NCI-H187 treated with DMSO at 0.1 percent for 48 hours (cell line): ENCODE measurements at places on chromosomes 7 and 10.

DNA sequence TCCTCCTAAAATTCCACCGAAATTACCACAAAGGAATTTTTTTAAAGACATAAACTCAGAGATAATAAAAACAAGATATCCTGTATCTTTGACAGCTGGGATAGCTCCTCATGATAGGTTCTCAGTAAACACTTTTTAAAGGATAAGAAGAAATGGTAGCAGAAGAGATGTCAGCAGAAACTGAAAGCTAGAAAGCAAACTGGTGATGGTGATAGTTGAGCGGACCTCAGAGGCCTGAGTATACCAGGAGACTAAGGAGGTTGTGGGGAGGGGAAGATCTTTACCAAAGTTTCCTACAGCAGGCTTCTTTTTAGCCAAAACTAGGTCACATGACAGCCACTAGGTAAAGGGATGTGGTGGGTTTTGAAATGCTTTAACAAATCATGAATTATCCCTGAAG is 22.5 kb downstream of the PCGF5 start:
- no peak for DNase-seq

DNA sequence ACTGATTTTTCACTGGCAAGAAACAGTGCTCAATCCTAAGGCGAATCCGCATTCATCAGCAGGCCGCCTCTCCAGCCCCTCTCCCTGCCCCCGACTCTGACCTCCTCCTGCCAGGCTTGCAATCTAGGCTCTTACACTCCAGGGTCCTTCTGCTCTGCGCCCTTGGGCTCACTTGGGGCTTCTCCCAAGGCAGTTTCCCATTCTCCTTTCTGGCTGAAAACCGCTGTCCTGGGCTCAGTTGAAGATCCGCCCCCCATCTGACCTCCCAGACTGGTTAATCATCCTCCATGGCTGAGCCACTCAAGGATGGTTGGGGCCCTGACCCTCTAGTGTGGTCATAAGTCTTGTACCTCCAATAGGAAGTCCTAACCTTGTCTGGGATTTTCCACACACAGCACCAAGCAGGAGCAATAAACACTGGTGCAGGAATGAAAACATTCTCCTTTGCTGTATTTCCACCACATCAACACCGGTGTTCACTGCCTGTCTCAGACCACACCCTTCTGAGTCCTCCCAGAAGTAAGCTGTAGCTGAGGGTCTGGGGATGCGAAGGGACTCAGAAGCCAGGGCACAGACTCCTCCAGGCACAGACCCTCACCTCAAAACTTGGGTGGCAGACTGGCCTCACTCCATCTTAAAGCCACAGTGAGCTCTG is 42.4 kb downstream of the TNS3 start:
- no peak for DNase-seq

GRCh38 chr7:17195576-17195975 is 102.9 kb upstream of the AHR start:
- DNase-seq: no peak

DNA sequence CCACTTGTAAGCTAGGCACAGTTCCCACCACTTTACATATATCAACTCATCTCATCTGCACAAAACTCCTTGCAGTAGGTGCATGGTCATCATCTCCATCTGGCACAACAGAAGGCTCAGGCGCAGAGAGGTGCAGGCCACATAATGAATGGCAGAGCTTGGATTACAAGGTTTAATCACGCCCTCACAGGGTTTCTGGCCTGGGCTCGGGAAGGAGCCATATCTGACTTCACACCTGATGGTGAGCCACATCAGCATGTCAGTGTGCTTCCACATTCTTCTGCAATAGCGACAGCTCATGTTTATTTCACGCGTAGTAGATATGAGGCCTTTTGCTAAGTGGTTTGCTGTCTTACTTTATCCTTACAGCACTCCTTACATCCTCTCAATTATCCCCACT is 650.2 kb downstream of the INHBA start:
- no peak for DNase-seq

DNA sequence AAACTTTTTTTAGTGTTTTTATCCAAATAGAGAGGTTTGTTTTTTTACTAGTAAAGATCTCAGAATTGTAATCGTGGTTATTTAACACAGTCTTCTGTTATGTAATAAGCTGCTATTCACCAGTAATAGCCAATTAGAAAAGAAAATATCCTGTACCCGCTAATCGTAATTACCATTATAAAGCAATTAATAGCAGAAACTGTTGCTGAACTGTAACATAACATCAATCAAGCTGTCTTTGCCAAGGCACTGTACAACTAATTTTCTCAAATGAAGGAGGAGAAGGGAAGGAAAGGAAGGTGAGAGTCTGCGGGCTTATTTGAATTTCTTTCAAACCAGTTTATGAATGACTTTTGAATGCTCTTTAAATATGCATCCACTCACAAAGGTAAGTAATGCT is 9.3 kb downstream of the ZNF277 start:
- DNase-seq: no peak

GRCh38 chr10:1679821-1680650 is 57.3 kb downstream of the ADARB2 start:
- no peak for DNase-seq

GRCh38 chr7:123126171-123126570 is 73.6 kb downstream of the SLC13A1 start:
- no peak for DNase-seq

GRCh38 chr7:154568346-154568745 is 434.6 kb downstream of the PAXIP1 start:
- no peak for DNase-seq

DNA sequence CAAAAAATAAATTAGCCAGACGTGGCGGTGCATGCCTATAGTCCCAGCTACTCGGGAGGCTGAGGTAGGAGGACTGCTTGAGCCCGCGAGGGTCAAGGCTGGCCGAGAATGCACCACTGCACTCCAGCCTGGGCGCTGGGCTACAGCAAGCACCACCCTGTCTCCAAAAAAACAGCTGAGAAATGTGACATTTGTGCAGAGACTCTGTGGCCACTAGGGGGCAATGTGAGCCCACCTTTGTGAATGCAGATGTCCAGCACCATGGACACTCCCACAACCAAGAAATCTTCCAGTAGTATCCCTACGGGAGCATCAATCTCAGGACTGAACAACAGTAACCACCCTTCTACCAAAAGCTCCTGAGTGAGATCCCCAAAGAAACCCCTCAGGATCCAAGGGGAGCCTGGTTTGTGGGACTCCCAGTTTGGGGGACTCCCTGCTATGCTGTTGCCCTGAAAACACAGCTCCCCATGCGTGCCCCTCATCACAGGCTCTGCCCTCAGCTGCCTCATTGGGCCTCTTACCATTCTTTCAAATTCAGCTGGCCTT is 6.2 kb upstream of the AHCYL2 start:
- peak; percentile 35 for DNase-seq

- DNase-seq: no peak
Observed at GRCh38 chr10:31647861-31648260, 280.8 kb downstream of the ARHGAP12 start.

GRCh38 chr7:99229234-99229633 is 21.3 kb upstream of the KPNA7 start:
- no peak for DNase-seq

GRCh38 chr10:63421591-63421990 is 44.2 kb downstream of the JMJD1C start:
- no peak for DNase-seq

- DNase-seq: no peak
Observed at GRCh38 chr10:74118804-74119203, 31.8 kb downstream of the AP3M1 start.
